ENCODE measurements at places on chromosomes 6 and 20.

DNA sequence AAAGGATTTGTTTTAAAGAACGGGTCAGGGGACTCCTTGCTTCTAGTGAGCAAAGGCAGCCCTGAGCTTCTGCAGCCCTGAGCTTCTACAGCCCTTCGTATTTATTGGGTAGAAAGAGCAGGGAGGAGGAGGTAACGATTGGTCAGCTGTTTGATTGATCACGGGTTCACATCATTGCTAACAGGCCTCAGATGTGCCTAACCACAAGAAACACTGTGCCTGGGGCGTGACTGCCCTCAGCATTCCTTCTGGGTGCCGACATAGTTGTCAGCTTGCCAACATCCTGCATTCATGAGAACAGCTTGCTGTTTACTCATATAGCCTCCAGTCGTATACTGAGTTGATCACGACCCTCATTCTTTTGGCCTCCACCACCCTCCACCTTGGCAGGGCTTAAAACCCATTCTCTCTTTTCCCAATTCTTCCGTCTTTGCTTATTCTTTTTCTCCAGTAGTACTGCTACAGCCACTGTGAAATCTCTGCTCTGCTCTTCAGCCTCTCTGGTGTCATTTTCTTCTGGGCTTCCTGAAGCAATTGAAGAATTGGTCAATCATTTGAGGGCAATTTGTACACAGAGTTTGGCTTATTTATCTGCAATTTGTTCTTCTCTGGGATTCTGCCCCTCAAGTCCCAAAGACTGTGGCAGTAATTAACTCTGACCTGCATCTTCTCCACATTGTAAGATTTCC lies 25.4 kb upstream of the NOP56 start:
- DNase-seq: no peak

DNA sequence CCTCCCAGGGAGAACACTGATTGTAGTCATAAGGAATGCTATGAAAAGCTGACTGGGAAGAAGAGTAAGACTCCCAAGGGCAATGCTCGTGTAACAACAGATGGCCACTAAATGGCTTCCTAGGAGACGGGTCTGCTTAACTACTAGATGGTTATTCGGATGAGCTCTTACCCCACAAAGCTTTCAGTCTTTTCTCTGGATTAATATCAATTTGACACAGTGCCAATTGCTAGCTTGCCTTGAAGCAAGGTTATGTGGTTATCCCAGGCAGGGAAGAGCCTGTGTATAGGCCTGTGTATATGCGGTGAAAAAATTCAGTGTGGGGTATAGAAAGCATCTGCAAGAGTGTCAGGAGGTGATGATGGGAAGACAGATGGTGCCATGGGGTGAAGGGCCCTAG lies 86.4 kb upstream of the NOX3 start:
- no peak for DNase-seq

DNA sequence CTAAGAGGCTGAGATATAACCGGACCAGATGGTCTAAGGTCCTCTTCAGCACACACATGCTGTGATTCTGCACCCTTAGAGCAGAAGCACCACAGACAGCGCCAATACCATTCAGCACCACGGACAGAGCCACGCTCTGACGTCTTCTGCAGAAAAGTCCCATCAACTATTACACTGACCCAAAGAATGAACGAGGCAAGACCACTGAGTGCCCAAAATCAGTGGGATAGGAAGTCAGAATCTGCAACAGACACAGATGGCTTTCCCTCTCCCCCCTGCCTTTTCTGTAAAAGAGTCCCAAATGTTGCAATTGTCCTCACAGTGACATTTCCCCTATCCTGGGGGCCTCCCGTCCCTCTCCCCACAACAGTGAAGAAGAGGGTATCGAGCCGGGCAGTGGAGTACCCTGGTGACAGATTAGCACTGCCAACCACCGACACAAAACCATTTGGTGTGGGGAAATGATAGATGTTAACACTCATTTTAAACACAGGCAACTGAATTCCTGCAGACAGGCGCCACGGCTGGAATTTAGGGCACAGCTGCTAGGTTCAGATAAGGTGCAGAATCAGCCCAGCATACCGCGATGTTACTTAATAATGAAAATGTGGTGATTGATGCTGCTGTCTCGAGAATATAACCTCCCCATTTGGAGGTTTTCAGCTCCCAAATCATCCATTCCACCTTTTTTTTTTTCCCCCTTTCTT lies 66.6 kb upstream of the CTNNBL1 start:
- no peak for DNase-seq

- DNase-seq: peak; percentile 37
Observed at GRCh38 chr6:38871741-38872568, 156.8 kb downstream of the DNAH8 start.

DNA sequence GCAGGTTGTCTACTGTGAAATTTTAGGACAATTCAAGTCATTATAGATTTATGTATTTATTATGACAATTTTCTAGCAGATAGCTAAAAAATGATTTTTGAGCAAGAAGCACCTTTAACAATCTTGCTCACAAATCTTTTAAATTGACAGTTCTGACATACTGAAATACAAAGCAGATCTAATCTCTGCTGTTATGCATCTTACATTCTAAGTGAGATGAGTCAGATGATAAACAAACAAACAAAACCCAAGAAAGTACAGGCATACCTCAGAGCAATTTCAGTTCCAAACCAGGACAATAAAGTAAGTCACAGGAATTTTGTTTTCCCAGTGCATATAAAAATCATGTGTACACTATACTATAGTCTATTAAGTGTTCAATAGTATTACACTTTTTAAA lies 430.7 kb upstream of the PTCHD4 start:
- DNase-seq: no peak

DNA sequence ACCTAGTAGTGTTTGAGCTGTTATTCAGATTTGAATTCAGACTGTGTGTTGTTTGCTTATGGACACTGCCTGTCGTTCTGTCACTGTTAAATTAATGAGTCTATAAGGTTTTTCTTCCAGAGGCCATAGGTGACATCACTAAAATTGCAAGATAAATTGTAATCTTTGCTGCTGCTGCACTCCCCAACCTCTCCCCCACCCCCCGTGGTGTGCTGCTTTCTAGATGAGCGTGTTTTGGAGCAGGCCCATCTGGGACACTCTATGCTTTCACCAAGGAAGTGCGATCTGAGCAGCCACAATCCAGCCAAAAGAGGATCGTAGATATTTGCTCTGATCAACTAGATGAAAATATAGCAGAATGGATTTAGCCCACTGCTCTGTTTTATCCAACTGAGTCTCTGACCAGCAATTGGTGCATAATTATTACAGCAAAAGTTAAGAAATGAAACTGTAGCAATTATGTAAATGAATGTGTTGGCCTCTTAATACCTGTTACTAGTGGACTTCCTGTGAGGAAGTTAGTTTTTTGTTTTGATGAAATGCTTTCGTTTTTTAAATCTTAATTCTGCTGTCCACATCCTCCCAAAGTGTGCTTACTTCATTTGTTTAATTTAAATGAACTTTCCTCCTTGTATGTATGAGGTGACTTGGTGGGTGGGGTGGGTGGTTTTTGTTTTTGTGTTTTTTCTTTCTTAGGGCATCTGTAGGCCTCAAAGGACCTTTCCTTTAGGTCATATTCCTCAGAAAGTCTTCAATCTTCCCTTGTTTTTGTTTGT lies 58.1 kb downstream of the RPRD1B start:
- DNase-seq: no peak

- DNase-seq: no peak
Observed at GRCh38 chr20:44924541-44924940, 14.7 kb downstream of the PABPC1L start.
